Activated CD8-positive, alpha-beta memory T cell treated with anti-CD3 and anti-CD28 coated beads, Interleukin-2, amount 50 U/mL, for 4 hours (primary cell): ENCODE measurements at places on chromosomes 16 and 17.

- DNase-seq = no peak
Observed at GRCh38 chr17:60321336-60322055, 70.4 kb downstream of the USP32 start.

DNA sequence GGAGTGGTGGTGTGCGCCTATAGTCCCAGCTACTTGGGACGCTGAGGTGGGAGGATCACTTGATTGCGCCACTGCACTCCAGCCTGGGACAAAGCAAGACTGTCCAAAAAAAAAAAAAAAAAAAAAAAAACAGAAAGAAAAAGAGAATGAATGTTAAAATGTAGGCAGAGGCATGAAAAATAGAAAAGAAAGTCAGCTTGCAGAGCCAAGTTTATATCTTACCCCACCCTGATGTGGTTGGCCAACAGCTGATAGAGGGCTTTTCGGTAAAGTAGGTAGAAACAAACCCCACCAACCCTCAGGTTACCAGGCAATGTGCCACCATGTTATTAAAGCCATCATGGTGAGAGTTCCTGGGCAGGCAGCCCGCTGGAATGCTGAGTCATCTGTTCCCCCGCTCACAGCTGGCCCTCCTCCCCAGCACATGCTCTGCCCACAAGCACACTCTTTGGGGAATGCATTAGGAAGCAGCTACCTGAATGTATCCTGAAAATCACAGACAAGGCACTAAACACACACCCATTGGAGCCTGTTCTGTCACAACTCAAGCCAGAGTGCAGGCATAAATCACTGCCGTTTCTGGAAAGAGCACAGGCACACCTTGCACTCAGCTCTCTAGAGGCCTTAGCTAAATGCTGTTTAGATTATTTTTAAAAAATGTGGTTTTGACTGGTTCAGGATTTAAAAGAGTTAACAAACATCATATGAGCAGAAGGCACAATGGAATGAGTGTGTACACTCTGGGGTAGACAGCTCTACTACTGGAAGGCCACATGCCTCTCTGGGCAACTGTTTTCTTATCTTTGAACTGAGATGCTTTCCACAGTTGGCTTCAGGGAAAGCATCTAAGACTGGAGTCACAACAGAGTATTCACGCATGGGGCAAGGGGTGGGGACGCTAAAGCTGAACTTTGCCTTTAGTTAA is 128.5 kb downstream of the PARN start:
- no peak for DNase-seq

GRCh38 chr16:23293016-23293415 is 9.1 kb upstream of the SCNN1B start:
- no peak for DNase-seq

GRCh38 chr17:3989041-3989886 is 25.0 kb upstream of the ATP2A3 start:
- no peak for DNase-seq

DNA sequence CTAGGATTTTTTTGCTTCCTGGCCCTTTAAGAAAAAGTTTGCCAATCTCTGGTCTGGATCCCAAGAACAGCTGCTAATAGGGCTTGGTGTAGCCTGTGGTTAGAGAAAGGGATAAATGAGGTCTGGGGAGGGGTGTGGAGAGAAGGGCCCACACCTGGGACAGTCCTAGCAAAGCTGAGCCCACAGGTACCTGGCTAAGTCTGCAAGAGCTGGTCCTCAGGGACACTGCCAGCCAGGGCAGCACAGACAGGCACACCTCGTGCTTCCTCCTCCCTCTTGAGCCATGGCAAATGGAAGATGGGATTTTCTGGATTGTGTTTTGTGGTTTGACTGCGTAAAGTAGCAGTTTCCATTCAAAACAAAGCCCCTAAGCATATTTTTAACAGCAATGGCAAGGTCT is 217.5 kb downstream of the SOX9 start:
- no peak for DNase-seq

- no peak for DNase-seq
Observed at GRCh38 chr17:29595943-29596774, 3.2 kb downstream of the ANKRD13B start.

GRCh38 chr17:45703348-45703747 is 80.8 kb upstream of the CRHR1 start:
- DNase-seq = no peak

DNA sequence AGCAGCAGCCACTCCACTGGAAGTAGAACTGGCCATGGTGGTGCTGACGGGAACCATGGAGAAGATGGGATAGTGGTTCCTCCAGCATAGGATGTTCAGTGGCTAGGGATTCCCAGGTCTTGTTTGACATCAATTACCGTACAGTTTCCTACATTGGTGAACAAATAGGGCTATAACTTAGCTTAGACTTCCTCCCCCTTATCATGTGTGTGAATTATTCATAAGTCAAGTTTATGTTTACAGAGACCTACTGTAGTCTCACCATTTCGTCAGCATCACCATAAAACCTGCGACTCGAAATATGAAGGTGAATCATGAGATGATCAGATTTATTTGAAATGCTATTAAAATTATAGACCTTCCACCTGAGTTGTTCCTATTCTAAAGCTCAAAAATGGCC is 1.2 kb downstream of the KRTAP2-3 start:
- DNase-seq = no peak

DNA sequence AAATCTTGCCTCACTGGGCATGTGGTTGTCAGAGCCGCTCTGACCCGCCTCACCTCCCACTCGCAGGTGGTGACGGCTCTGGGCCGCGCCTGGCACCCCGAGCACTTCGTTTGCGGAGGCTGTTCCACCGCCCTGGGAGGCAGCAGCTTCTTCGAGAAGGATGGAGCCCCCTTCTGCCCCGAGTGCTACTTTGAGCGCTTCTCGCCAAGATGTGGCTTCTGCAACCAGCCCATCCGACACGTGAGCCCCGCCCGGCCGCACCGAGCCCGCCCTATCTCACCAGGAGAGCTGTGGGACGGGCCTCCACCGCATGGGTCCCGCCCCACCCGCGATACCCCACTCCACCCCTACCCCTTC is 4.0 kb downstream of the TGFB1I1 start:
- no peak for DNase-seq

GRCh38 chr16:68397710-68398201 is 50.6 kb downstream of the SMPD3 start:
- no peak for DNase-seq

DNA sequence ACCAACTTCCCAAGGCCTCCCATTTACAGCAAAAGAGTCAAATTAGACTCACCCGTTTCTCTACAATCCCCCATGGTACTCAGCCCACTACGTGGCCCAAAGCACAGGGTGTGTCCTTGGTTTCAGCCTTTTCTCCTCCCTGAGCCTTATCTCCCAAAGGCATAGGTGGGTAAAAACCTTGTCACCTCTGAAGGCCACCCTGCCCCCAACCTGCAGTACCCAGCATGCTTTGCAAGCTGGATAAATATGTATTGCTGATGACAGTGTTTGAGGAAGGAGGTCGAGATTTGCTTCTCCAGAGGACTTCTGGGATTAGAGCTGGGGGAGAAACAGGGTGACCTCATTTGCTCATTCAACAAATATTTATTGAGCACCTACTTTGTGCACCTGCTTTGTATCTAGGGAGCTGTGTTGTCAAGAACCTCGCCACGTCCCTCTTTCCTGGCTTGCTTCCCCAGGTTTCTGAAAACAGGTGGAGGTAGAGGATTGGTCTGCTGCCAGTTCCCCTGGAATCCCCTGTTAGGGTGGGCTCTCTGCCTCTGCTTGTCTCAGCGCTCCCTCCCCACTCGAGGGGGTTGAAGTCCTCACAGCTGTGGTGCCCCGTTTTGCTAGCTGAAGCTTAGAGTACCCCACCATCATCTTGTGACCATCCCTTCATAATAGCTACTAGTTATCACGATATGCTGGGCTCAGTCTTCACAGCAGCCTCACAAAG is 3.0 kb downstream of the LASP1 start:
- no peak for DNase-seq

GRCh38 chr16:381789-382717 is at the start of gene PGAP6:
PGAP6 (minus strand) TSS chr16:381978; CDS start chr16:381821, 157 bp downstream.
- DNase-seq = peak; percentile 63

DNA sequence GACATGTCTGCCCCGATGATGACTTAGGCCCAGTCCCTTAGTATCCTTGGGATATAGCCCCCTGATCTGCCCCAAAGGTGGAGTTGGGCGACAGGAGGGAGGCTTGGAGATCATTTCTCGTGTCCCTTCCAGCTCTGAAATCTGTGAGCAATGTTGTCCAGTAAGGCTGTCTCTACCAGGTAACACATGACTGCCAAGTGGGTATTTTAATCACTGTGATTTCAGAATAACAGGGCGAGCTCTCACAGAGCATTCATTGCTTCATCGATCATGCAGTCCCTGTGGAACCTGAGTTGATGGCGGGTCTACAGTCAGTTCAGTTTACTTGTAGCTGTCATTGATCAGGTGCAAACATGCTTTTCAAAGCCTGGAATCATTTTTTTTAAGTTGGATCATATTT is 39.2 kb downstream of the KSR1 start:
- DNase-seq = no peak

DNA sequence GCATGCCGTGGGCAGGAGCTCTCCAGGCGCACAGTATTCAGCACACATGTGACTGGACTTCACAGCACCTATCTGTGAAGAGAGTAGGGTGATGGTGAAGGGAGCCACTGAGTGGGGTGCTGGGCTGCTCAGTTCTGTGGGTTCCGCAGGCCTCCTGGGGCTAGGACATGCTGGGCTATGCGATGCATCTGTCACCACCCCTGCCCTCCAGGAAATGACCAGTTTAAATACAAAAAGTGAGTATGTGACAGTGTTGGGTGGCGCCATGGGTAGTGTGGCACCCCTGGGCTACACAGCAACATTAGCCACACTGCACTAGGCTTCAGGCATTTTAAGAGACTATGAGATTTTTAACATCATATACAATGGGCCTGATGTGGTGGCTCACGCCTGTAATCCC is 28.6 kb downstream of the MYLK3 start:
- DNase-seq = no peak

DNA sequence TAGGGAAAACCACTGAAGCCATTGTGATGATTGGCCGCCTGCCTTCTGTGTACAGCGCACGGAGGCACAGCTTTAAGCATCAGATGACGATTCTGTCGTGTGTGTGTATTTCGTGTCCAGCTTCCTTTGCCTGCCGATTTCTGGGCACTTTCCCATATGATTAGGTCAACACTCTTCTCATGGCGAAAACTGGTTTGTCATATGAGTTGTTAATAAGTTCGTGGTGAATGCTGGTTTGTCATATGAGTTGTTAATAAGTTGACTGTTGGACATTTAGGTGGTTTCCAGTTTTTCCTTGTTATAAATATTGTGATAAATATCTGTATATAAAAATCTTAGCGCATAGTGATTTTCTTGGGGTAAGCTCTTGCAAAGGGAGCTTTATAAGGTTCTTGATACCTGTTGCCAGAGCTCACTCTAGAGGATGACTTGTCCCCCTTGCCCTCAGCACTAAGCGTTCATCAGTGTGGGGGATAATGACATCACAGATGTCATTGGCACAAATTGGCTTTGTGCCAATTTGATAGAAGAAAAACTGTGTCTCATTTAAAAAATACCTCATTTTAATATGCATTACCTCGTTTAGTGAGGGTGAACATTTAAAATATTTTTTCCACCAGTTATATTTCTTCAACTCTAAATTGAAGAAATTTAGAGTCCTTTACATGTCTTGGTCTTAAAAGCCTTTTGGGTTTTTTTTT is 40.0 kb downstream of the PGS1 start:
- DNase-seq = no peak

DNA sequence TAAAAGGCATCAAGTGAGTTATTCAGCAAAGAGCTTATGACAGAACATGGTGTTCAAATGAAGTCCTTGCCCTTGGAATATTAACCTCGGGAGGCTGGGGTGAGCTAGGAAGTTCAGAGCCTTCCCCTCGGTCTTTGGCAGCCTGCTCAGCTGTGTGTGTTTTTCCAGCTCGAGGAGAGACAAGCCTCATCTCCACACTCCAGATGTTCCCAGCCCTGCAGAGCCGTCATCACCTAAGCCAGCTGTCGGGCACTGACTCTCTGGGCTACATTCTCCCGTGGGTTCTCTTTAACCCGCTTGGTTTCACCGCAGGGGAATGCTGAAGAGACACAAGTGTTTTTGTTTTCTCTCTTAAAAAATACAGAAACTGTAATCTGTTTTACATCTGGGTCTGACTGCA is 47.1 kb downstream of the IRX3 start:
- no peak for DNase-seq

- no peak for DNase-seq
Observed at GRCh38 chr17:58534901-58535421, 20.5 kb upstream of the MTMR4 start.

DNA sequence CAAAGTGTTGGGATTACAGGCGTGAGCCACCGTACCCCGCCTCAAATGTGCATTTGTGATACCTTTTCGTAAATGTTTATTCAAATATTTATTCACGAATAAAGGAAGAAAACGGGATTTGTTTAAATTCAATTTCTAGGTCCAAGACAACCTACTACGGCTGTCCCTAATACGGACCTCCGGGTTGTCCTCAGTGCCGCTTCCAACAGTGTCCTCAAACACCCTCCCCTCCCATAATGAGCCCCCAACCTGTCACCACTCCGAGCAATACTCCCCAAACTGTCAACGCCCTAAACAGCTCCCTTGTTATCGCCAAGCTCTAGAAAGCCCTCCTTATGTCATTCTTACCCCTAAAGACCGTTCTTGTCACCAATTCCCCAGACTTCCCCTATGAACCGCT is 539 bp upstream of the GABARAPL2 start:
- DNase-seq = no peak

DNA sequence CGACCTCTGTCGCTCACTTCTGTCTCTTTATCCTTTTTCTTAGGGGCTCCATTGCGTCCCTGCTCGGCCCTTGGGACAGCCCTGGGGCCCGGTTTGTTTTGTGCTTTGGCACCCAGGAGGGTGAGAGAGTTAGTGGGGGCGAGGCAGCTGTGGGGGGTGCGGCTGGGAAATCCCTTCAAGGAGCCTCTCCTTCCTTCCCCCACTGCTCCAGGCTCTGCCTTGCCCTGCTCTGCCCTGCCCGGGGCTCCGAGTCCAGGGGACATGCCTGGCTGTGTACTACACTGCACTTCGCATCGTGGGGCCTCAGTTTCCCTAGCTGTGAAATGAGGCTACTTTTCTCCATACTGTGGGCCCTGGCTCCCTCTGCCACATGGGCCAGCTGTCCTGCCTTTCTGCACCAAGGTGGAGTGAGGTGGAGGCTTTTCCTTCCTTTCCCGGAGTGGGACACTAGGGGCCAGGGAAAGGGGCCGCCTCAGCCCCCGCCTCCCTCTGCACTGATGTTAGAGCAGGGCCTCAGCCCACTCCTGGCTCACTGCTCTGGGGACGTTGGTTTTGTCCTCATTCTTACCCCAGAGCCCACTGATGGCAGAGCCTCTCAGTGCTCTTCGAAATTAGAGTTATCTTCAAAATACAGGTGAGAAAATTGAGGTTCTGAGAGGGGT is 980 bp downstream of the LLGL1 start:
- no peak for DNase-seq

DNA sequence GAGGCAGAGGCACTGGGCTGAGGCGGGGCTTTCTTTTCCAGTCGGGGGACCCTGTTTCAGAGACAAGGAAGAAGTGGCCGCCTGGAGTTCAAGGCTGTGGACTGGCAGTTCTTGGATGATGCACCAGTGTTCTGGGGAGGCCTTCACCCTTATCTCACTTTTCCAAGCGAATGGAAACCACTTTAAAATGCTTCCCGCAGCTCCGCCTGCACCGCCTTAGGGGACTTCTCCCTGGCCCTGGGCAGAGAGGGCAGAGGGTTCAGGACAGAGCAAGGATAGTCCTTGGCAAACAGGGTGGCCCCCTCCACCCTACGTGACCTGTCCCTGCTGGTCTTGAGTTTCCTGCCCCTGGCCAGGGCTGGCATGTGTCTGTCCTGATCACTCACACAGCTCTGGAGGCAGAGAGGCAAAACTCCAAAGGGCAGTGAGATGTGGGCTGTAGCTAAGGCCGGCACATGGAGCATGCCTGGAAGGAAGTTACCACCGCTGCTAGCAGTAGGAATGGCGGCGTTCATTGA is 20.6 kb downstream of the RTN4RL1 start:
- no peak for DNase-seq
